NCI-H1694 (cell line): ENCODE measurements at places on chromosomes 7 and 10.

DNA sequence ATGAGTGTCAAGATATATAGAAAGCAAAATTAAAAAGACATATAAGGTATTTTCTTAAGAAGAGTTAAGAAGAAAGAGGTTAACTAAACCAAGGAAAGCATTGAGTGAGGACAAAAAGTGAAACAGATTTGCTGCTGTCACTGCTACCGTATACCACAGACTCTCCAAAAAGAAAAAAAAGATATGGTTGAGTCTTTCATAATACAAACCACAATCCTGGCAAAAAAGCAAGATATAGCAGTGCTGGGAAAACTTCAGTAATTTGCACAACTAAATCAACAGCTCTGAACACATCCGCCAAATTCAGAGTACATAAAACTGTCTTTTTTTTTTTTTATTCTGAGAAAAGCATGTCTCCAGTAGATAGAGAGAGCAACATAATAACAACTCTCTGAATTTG, 114.7 kb downstream of the ETV1 start:
- DNase-seq: no peak

DNA sequence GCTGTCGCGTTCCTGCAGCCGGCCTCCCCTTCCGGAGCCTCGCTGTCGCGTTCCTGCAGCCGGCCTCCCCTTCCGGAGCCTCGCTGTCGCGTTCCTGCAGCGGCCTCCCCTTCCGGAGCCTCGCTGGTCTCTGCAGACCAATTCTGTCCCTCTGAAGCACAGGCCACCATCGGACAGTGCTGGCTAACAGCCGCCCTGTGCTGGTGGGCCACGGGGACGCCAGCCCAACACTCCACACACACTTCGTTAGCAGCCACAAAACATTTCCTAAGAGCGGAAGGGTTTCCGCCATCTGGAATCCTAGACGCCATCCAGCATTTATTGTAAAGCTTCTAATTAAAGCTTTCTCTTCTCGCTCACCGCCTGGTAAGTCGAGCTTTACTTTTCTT, 11.2 kb downstream of the GPER1 start:
- no peak for DNase-seq

DNA sequence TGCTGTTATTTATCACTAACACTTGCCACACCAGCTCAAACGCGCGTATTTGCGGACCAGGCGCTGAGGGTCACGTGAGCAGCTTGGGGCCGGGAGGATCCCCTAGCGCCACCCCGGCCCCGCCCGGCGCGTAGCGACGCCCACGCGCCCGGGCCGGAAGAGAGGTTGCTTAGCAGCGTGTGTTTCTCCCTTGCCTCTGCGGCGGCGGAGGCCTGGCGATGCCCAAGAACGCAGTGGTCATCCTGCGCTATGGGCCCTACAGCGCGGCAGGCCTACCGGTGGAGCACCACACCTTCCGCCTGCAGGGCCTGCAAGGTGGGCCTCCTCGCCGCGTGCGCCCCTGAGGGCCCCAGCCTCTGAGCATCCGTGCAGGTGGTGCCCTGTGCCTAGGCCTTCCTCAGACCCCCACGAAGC, at the start of gene C10orf53:
C10orf53 (plus strand) TSS at position 172 of the 414 bp plus-strand sequence; CDS start at position 219, 47 bp downstream.
- DNase-seq: no peak

DNA sequence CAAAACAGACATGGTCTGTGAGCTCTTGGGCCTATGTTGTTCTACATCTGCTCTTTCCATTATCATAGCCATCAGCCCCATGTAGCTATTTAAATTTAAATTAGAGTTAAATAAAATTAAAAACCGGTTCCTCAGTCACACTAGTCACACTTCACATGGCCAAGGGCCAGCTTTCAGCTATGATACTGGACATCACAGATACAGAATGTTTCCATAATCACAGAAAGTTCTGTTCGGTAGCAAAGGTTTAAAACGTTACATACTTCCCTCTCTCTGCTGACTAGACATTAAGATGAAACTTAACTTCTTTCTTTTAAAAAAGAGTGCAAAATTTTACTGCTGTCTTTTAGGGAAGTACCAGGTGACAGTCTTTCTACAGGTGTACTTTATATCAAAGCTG, 43.0 kb downstream of the SRPK2 start:
- no peak for DNase-seq

DNA sequence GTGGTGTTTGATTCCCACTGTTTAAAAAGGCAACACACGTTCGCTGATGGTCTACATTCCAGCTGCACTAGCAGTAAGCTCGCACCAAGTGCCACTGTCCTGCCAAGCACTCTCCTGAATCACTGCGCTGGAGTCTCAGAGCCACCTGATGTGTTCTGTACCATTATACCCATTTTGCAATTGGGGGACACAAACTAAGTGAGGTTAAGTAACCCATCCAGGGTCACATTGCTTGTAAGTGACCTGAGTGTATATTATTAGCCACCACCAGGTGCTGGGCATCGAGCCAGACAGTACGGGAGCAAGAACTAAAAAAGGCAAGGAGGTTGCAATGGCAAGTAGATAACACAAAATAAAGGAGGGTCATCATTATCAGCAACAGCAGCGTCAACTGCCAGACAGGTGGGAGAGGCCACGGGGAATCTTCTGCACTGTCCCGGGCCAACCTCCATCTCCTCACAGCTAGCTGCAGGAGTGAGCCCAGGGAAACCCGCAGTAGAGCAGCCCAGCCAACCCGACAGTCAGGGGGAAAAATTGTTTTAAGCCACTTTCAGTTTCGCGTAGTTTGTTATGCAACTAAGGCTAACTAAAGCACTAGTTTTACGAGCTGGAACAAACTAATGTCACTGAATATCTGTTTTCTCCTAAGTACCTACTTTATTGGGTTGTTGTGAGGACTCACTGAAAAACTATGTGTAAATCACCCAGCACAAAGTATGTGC, 712 bp upstream of the CPVL start:
- DNase-seq: no peak

DNA sequence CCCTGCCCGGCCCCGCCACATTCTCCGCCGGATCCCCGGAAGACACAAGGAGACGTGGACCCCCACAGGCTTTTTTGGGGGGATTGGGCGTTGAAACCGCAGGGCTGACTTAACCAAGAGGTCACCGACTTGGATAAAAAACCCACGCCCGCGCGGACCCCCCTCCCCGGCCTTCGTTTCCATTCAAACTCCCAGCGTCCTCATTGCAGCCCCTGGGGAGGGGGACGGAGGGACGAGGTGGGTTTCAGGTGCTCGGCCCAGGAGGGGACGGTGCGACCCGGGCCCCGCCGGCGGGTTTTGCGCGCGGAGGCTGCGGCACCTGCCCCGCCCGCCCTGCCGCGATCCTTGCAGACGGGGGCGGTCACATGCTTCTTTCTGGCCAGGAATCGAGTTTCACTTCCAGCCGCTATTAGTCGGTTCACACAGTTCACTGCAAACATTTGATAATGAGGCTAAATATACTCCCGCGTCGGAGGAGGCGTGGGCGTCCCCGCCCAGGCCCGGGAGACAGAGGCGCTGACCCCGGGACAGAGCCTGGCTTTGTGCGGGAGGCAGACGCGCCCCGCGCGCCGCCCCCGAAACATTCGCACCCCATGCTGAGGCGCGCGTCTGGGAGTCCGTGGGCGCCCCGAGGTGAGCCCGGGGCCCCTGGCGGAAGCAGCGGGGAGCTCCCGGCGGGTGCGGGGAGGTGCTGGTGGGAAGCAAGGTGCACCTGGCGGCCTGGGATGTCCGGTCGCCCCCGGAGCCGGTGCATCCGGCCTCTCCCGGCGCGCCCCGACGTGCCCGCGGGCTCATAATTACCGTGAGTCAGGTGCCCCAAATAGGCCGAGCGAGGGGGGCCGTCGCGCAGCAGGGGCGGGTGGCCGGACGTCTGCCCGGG, 2.7 kb upstream of the PDGFA start:
- DNase-seq: no peak

DNA sequence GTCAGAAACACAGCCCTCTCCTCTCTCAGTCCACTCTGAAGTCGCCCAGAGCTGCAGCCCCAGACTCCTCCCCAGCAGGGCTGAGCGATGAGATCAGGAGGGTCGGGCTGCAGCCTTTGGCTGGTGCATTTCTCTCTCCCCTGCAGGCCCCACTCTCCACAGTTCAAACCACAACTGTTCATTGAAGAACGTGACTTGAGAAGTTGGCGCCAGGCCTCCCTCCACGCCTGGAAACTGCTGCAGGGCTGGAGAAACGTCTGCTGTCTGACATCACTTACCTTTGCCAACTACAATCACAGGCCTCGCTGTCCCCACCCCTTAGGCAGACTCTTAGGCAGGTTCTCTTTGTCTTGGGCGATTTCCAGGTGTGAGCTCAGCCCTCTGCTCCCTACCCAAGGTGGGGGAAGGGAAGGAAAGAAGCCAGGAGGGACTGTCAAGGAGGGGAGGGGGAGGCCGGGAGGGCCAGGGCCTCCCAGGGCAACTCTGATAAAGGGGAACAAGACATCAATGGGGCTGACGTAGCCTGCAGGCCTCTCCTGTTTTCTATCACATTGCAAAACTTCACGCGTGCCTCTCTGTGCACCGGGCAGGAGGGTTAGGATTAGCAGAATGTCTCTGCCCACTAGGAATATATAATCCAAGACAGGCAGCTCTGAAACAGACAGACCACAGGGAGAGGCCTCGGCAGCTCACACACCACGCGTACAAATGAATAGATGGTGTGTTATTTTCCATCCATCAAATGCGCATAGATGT, 32.7 kb downstream of the CALML5 start:
- DNase-seq: no peak

GRCh38 chr7:151139071-151139790, 28.3 kb downstream of the GBX1 start:
- no peak for DNase-seq

- DNase-seq: no peak
Measured at GRCh38 chr7:38232502-38233366, 40.7 kb downstream of the TARP start.

DNA sequence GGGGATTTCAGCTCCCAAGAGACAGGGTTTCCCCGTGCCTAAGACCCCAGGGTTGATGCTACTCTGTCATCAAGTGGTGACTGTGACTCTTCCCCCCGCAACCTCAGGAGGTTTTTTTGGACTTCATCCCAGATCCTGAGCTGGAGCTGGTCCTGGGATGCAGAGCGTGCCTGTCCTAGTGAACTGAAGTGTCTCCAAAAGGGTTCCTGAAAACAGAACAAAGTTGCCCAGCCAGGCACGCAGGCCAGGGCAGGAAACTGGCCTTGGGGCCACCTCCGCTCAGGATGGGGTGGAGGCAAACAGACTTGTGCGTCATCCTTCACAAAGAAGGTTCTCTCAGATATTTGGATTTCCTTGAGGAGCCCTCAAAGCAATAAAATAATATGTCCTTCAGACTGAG, 118.9 kb downstream of the ITIH5 start:
- no peak for DNase-seq

GRCh38 chr10:97366572-97366971, 32.0 kb upstream of the FRAT2 start:
- DNase-seq: no peak

- no peak for DNase-seq
Measured at GRCh38 chr7:105655500-105656380, 74.4 kb upstream of the EFCAB10 start.

DNA sequence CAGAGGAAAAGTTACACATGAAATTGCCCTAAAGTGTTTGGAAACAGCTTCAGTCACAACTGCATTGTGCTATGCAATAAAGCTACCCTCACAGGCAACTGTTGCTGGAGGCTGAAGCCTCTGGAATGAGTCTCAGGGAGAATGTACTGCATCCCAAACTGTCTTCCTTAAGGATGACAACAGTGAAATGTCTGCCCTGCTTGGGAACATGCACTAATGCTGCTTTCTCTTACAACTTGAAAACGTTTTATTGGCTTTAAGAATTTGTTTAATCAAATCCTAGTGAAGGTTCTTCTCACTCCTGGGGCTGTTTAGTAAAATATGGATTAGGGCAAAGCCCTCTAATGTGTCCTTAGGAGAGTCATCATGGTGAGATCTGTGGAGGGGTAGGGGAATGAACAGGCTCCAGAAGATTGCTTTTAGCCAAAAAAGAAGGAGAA, 215.4 kb downstream of the TWIST1 start:
- DNase-seq: no peak

DNA sequence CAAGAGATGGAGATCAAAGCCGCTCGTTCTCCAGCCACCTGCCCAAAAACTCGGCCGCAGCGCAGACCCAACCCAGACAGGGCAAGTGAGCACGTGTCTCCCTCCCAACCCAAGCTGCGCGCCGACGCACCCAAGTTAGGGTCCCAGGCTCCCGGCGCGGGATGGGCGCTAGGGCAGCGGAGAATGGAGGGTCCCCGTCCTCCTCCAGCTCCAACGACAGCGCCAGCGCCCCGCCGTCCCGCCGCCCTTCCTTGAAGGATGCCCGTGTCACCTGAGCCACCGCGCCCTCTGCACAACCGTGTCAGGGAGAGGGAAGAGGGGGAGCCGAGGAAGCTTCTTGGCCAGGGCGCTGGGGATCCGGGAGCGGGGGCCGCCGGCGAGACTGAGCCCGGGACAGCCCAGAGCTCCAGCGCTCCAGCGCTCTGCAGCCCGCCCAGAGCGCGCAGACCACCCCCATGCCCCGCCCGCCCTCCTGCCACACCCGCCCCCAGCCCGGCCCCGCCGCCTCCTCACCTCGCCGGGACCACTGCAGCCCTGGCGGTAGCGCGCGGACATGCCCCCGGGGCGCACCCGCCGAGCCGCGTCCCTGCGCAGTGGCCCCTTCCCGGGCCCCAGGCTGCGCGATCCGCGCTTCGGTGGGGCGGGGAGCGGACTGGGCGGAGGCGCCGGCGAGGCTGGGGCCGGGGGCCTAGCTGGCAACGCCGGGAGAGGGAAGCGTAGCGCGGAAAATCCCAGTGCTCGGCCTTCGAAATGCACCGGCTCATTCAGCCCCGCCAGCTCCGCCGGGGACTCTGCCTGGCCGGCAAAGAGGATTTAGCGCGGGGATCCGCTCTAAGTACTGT, at the start of gene SLC16A12:
SLC16A12 (minus strand) TSS at position 424 of the 842 bp plus-strand sequence. CDS start 73,016 bp downstream, outside the sequence.
- no peak for DNase-seq

- DNase-seq: no peak
Measured at GRCh38 chr10:125448596-125448995, 234.4 kb downstream of the TEX36 start.

DNA sequence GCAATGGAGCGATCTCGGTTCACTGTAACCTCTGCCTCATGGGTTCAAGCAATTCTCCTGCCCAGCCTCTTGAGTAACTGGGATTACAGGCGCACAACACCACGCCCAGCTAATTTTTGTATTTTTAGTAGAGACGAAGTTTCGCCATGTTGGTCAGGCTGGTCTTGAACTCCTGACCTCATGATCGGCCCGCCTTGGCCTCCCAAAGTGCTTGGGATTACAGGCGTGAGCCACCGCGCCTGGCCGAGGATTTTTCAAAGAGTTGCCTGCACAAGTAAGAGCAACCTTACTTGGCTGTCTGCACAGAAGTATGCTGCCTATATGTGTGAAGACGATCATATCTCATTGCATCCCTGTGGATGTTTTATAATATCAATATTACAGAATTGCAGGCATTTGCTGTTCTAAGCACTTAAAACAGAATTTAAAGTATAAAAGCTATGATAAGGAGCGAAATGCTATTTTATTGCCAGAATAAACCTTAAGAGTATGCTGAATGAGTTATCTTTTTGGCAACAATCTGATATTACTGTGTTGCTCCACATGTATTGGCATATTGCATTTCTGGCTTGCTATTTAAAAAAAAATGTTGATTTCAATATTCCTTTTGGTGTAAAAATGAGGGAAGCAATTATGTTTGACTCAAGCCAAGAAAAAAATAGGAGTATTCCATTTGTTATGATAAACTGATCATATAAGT, 379.4 kb upstream of the SEMA3D start:
- DNase-seq: no peak
